ENCODE measurements at places on chromosomes 12 and 14.

DNA sequence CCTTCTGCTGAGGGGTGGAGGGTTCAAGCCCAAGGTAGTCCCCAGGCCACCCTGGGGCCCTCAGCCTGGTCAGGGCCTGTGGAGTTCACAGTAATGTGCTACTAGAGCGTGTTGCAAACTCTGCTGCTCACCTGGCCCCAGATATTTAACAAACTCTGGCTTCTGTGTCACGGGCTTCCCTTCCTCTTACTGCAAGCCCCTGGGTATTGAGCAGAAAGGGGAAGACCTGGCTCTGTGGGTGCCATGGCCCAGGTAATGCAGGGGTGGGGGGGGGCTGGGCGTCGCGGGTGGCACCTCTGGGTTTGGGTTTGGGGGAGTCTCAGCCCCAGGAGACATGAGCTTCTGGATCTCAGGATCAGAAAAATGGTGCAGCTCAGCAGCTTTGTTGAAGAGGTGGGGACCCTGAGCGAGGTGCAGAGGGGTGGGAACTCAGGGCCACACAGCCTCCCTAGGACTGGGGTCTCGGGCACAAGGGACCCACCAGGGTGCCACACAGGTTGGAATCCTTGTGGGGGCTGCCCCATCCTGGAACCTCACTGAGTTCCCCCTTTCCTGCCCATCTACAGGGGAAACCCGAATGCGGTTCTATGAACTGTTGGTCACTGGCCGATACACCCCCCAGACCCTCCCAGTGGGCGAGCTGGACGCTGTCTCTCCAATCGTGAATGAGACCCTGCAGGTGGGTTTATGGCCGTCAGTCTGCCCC lies 4.0 kb downstream of the SETD1B start:
- DNase-seq: no peak

DNA sequence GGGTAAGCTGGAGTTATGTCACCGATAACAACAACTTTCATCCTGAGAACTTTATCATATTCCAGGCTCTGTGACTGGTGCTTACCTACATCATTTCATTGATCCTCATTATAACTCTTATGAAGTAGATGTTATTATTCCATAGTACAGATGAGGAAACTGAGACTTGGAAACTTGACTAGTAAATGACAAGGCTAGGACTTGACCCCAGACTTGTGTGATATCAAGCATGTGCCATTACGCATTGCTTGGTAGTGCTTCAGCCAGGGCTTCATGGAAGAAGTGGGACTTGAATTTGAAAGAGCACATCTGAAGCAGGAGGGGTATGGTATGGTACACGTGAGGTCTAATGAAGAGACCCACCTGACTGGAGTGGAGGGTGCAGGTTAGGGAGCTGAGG lies 11.9 kb downstream of the AVIL start:
- DNase-seq: no peak

DNA sequence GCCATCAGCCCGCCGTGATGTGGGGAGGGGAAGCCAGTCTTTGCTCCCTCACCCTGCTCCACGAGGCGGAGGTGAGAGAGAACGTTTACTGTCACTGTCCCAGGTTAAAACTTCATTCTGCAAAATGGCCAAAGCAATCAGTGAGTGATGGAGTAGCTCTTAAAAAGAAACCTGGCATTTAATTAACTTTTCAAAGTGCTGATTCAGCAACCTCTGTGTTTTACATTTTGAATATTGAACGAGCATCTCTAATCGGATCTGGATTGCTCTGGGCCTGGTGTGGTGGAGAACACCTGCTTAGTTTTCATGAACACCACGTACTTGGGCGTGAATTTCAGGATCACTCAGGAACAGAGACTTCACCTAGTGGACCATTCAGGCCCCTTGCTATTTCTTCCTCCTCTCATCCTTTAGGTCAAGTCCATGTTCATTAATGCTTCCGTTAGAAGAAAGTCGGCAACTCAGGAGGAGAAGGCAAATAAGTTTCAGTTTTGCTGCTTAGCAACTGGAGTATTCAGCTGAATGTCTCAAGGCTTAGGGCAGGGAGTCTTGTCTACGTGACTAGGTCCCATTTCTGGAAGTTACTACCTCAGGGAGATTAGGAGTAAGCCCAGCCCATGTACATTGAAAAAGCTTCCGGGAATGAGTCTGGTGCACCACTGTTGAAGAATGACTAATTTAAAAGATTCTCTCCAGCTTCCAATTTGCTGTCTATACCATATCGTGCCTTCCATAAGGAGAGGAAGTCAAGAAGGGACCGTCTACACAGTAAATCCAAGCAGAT lies 68.2 kb downstream of the IFT43 start:
- DNase-seq: no peak

DNA sequence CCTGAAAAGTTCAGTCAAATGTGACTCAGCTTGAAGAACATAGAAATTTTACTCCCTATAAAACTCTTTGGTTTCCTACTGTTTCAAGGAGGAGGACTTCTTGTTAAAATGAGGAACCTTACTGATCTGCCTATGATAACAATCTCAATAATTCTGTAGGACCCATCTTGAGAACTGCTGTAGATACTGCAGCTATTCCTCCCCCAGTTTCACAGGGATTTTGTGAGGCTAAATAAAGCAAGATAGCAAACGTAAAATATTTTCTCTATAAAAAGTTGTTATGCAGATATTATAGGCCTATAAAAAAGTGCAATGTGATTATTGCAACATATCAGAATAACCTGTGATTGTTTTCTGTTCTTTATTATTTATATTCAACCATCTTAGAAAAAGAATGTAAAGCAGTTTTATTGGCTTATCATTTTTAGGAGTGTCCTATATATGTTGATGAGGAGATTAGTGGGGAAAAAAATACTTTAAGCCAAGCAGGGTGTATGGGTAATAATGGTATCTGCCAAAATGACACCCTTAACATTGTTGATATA lies 12.1 kb downstream of the CLEC14A start:
- DNase-seq: no peak

- no peak for DNase-seq
These were observed 15.8 kb downstream of the VDR start for GRCh38 chr12:47889040-47889439.

- no peak for DNase-seq
These were observed 3.5 kb downstream of the HMGA2 start for GRCh38 chr12:65827827-65828231.
